Ascending aorta (tissue), 2 donors: ENCODE measurements at places on chromosomes 3 and 15.

GRCh38 chr15:71109130-71109529, 6.1 kb upstream of the THSD4 start:
- no peak overlapping the region for H3K4me3 ChIP-seq
- peak overlapping the region; percentile 66 for H3K27ac ChIP-seq
- H3K4me1 ChIP-seq: no peaks in the 10 kb centered on the region
- no peaks in the 10 kb centered on the region for H3K36me3 ChIP-seq

DNA sequence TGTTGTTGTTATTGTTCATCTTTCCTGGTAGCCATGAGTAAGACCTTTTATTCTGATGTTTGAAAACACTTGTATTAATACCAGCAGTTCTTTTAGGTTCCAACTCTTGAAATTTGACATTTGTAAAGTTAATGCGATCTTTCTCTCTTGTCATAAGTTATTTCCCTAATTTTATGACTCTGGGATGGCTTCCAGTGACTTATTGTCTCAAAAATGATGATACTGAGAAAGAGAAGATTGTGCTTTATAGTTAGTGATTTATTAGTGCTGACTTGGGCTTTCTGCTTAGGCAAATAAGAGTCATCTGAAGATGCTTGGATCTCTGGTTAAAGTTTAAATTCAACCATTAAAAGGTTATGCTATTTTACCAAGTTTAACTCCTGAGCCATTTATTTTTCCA, 715.2 kb downstream of the GRM7 start:
- no peaks in the 10 kb centered on the region for H3K27me3 ChIP-seq
- no peak overlapping the region for H3K4me3 ChIP-seq
- H3K36me3 ChIP-seq: no peaks in the 10 kb centered on the region
- H3K27ac ChIP-seq: no peak overlapping the region

GRCh38 chr3:157467200-157467599, 30.6 kb downstream of the PTX3 start:
- no peaks in the 10 kb centered on the region for H3K36me3 ChIP-seq
- no peak for DNase-seq
- no peaks in the 10 kb centered on the region for H3K27me3 ChIP-seq
- no peaks in the 10 kb centered on the region for H3K4me1 ChIP-seq
- no peak overlapping the region for H3K27ac ChIP-seq

GRCh38 chr3:151611419-151611818, 122.3 kb upstream of the AADACL2 start:
- no peak overlapping the region for H3K4me3 ChIP-seq
- DNase-seq: no peak
- no peaks in the 10 kb centered on the region for H3K36me3 ChIP-seq
- no peaks in the 10 kb centered on the region for H3K27me3 ChIP-seq

GRCh38 chr15:40593588-40594428, at the start of gene KNL1:
KNL1 (plus strand) TSS chr15:40594249; CDS start chr15:40602932, 8,683 bp downstream.
- DNase-seq: peak; percentile 72
- peak within 1 kb of the TSS; percentile 78 for H3K27ac ChIP-seq
- no peaks in the 10 kb centered on the region for H3K27me3 ChIP-seq
- H3K4me1 ChIP-seq: peaks cover 9% of the 10 kb centered on the region
- H3K4me3 ChIP-seq: peak within 1 kb of the TSS; percentile 73
- H3K36me3 ChIP-seq: no peaks in the 10 kb centered on the region

- H3K4me3 ChIP-seq: no peak overlapping the region
- DNase-seq: no peak
- H3K27ac ChIP-seq: no peak overlapping the region
- no peaks in the 10 kb centered on the region for H3K27me3 ChIP-seq
- H3K36me3 ChIP-seq: no peaks in the 10 kb centered on the region
- H3K4me1 ChIP-seq: no peaks in the 10 kb centered on the region
Observed at GRCh38 chr3:76646921-76647562, 392.9 kb upstream of the ROBO2 start.

DNA sequence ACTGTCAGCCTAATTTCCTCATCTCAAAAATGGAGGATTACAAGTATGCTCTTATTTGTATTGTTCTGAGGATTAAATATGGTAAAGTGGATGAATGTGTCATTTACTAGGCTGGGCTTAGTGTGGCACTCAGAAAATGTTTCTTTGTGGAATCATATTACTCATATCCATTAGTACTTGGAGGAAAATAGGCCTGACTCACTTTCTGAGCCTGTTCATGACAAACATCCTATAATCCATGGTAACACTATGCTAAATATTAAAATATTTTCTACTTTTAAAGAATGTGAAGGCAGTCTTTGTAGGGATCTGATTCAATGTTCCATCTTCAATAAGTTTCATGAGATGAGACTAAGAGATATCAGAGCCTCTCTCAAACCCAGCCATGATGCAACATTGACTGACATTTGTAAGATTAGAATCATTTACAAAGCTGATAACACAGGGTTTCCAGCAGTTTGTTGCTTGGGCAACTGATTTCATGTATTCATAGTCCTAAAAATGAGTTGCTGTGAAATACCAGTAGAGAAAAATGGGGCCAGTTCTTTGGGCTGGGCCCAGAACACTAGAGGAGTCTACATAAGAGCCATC, 1048.5 kb downstream of the NTRK3 start:
- H3K36me3 ChIP-seq: no peaks in the 10 kb centered on the region
- H3K27ac ChIP-seq: no peak overlapping the region
- H3K27me3 ChIP-seq: no peaks in the 10 kb centered on the region
- DNase-seq: no peak

- H3K4me1 ChIP-seq: no peaks in the 10 kb centered on the region
- H3K27me3 ChIP-seq: no peaks in the 10 kb centered on the region
- no peaks in the 10 kb centered on the region for H3K36me3 ChIP-seq
- no peak overlapping the region for H3K4me3 ChIP-seq
Observed at GRCh38 chr3:18124501-18124900, 300.6 kb downstream of the SATB1 start.

DNA sequence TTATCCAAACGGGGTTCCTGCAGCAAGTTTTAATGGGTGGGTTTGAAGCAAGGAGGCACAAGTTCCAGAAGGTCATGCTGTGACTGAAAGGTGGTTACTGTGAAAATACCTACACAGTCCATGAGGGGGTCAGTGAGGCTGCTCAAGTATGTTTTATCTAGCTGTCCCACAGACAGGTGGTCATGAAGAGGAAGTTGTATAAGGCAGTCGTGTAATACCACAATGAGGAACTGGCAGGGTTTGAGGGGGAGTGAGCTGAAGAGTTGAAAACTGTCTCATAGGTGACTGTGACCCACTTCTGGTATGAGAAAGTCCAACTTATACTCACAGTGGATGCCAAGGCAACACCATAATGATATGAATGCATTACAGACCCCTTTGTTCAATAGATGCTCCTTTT, 856.8 kb downstream of the OTOL1 start:
- DNase-seq: no peak
- no peak overlapping the region for H3K27ac ChIP-seq
- no peak overlapping the region for H3K4me3 ChIP-seq
- H3K4me1 ChIP-seq: no peaks in the 10 kb centered on the region
- no peaks in the 10 kb centered on the region for H3K27me3 ChIP-seq

DNA sequence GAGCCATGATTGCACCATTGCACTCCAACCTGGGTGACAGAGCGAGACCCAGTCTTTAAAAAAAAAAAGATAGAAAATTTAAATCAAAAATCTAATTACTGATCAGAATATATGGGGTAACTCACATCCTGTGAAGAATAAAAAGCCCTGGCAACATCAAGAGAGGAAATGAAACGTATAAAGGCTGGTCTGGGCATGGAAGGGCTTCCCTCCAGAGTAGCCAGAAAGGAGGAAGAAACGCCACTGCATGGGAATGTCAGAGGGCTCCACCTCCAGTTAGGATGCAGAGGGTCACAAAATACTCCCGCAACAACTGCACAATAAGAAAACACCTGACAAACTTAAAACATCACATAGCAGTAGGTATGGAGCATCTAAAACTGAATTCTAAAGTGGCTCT, 4.9 kb upstream of the IQCF1 start:
- no peak overlapping the region for H3K27ac ChIP-seq
- no peaks in the 10 kb centered on the region for H3K27me3 ChIP-seq
- no peaks in the 10 kb centered on the region for H3K36me3 ChIP-seq
- no peak overlapping the region for H3K4me3 ChIP-seq
- H3K4me1 ChIP-seq: no peaks in the 10 kb centered on the region
- no peak for DNase-seq

DNA sequence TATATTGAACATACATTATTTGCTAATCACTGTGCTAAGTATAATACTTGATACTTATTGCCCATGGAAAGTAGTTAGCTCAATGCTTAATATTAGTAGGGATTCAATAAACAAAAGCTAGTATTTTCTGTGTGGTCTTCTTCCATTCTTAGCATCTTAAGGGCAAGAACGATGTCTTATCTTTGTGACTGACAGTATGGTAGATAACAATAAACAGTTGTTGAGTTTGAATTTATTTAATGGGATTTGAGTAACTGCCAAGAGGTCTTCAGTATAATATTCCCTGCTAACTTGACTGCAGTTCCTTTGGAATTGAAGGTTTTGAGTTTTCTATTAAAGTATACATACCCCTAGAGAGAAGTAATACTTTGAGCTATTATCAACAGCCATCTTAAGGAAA, 70.1 kb downstream of the ZNF609 start:
- H3K36me3 ChIP-seq: no peaks in the 10 kb centered on the region
- H3K27ac ChIP-seq: no peak overlapping the region
- H3K27me3 ChIP-seq: no peaks in the 10 kb centered on the region
